ENCODE measurements at places on chromosomes 3 and 15. TPM values are rescaled to one million over a fixed set of nuclear protein-coding genes. Genes with fewer than 3 reads are reported as not detected.

The GHRL gene
- 0.30 TPM for total RNA-seq

The DUOXA2 gene
- not detected for total RNA-seq

The ZNF860 gene
- total RNA-seq: not detected

The FAM227B gene
- total RNA-seq: 3.5 TPM

The C3orf20 gene
- not detected for total RNA-seq

The LRRC49 gene
- not detected for total RNA-seq

The FOXB1 gene
- 0.57 TPM for total RNA-seq

The LYZL4 gene
- total RNA-seq: not detected

The ERICH6 gene
- 0.81 TPM for total RNA-seq

The DOCK3 gene
- total RNA-seq: 1.1 TPM

The PDCD6IP gene
- total RNA-seq: 164 TPM

The SI gene
- not detected for total RNA-seq

The EPHB3 gene
- total RNA-seq: 0.12 TPM

DNA sequence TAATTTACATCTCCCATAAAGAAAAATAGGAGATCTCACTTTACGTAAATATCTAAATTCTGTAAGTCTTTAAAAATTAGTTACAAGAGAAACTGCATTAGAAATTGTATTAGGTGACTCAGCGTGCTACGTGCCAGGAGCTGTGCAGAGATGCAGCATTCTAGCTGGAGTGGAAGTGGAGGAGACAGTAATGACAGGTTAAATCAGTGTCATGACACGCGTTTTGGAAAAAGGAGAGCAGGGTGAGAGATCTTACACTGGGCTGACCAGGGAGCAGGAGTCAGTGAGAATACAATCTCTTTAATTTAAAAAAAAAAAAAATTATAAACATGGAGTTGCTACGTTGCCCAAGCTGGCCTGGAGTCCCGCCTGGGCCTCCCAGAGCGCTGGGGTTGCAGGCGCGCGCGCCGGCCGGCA is 635 bp downstream of the TUBGCP5 start:
- H3K4me1 ChIP-seq: peaks cover 23% of the 10 kb centered on the region
- no peak for DNase-seq
- peak overlapping the region; percentile 96 for H3K27ac ChIP-seq

- no peaks in the 10 kb centered on the region for H3K36me3 ChIP-seq
- DNase-seq: no peak
- no peak overlapping the region for H3K4me3 ChIP-seq
- no peak overlapping the region for H3K27ac ChIP-seq
- peaks cover 26% of the 10 kb centered on the region for H3K27me3 ChIP-seq
These were observed 8.0 kb upstream of the INO80 start for GRCh38 chr15:41124058-41124457.

GRCh38 chr3:65742914-65743313 is 295.8 kb downstream of the MAGI1 start:
- no peaks in the 10 kb centered on the region for H3K4me1 ChIP-seq
- DNase-seq: no peak
- H3K4me3 ChIP-seq: no peak overlapping the region
- H3K27me3 ChIP-seq: no peaks in the 10 kb centered on the region
- H3K36me3 ChIP-seq: no peaks in the 10 kb centered on the region

DNA sequence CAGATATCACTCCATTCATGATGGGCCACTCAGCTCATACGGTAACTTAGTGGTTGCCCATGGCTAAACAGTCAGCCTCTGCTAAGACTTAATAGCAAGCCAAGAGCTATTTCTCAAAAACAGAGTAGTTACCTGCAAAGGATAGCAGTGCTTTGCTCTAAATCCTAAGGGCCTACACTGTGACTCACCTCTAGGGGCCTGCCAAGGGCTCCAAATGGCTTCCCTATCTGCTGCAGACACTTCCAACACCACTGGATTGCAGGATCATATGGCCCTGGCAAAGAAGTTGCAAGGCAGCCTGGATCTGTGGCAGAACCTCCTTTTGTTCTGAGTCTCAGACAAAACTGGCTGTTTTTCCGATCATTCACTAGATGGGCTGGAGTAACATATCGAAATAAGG is 17.8 kb downstream of the CGGBP1 start:
- H3K4me1 ChIP-seq: peaks cover 4% of the 10 kb centered on the region
- no peak for DNase-seq
- H3K27ac ChIP-seq: no peak overlapping the region
- H3K27me3 ChIP-seq: no peaks in the 10 kb centered on the region

DNA sequence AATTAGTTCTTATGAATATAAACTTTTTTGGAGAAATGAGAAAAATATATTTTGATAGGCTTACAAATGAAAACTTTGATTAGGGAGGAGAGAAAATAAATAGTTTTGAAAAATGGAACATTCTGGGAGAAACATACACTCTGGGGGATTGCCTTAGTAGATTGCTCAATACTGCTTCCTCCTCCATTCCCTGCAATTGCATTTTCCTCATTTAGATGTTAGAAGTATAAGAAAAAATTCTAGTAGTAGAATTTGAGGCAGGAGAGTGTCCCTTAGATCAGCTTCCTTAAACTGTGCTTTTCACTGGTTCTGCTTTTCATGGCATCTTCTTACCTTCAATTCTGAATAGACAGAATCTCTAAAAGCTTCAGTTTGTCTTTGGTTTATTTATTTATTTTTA is 46.2 kb upstream of the CTDSPL2 start:
- H3K36me3 ChIP-seq: peaks cover 14% of the 10 kb centered on the region
- H3K4me3 ChIP-seq: no peak overlapping the region
- no peak overlapping the region for H3K27ac ChIP-seq
- no peaks in the 10 kb centered on the region for H3K27me3 ChIP-seq
- DNase-seq: no peak

GRCh38 chr3:40901298-40901697 is 298.0 kb upstream of the CTNNB1 start:
- H3K27me3 ChIP-seq: peaks cover 2% of the 10 kb centered on the region
- H3K4me1 ChIP-seq: no peaks in the 10 kb centered on the region
- H3K36me3 ChIP-seq: no peaks in the 10 kb centered on the region

- H3K4me3 ChIP-seq: no peak overlapping the region
- H3K36me3 ChIP-seq: no peaks in the 10 kb centered on the region
- no peaks in the 10 kb centered on the region for H3K4me1 ChIP-seq
- DNase-seq: no peak
These were observed 74.1 kb downstream of the MME start for GRCh38 chr3:155154255-155154654.

- no peaks in the 10 kb centered on the region for H3K36me3 ChIP-seq
- H3K4me3 ChIP-seq: no peak overlapping the region
- H3K27ac ChIP-seq: no peak overlapping the region
- peaks cover 1% of the 10 kb centered on the region for H3K4me1 ChIP-seq
- DNase-seq: no peak
These were observed 82.7 kb downstream of the CD47 start for GRCh38 chr3:108008106-108008505.

DNA sequence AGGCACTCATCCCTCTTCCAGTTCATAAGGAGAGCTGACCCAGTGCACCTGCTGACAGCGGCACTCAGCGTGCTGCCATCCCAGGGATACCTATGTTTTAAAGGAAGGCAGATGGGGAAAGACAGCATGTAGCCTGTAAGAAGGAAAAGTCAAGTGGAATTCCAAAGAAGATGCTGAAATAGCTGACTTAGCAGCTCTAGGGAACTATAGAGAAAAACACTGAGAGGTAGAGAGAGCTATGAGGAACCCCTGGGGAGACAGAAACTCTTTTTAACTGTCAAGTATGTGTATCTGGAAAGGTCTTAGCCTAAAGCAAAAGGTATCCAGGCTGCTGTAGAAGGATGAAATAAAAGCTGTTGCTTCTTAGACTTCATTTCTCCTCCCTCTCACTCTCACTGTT is 113.4 kb upstream of the BCL6 start:
- H3K4me3 ChIP-seq: no peak overlapping the region
- H3K27me3 ChIP-seq: no peaks in the 10 kb centered on the region
- H3K4me1 ChIP-seq: no peaks in the 10 kb centered on the region
- H3K27ac ChIP-seq: no peak overlapping the region

DNA sequence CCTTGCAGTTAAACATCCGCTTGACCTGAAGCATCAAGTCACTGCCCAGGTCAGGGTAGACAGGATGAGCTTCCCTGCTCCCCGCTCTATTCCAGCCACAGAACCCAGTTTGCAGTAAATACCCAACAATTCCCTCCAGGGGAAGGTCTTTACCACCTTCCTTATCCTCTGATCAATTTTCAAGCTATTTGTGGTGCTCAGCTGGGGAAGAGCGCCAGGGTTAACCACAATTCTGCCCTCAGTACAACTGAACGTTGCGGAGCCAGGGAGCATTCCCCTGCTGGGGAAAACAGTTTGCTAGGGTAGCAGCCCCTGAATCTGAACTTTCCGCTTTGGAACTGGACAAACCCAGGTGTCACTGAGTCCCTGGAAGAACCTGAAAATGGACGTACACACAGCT is 28.5 kb downstream of the RBPMS2 start:
- DNase-seq: no peak
- H3K27ac ChIP-seq: no peak overlapping the region
- no peak overlapping the region for H3K4me3 ChIP-seq
- H3K4me1 ChIP-seq: no peaks in the 10 kb centered on the region

DNA sequence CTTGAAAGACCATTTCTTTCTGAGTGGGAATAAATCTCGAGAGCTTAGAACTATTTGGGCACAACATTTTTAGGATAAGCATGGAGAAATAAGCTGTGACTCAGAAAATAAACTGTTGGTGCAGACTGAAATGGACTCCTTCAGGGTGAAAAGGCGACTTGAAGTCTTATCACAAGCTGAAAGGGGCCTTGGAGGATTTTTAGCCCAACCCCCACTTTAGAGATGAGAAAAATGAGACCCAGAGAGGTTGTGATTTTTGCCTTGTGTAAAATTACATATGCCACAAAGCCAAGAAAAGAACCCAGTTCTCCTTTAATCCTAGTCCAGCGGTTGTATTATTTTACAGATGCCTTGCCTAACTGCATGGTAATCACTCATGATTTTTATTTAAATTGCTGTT is 1.5 kb downstream of the ATP1B3 start:
- DNase-seq: no peak
- peaks cover 55% of the 10 kb centered on the region for H3K4me1 ChIP-seq
- H3K4me3 ChIP-seq: peak overlapping the region; percentile 87
- peak overlapping the region; percentile 89 for H3K27ac ChIP-seq
- H3K27me3 ChIP-seq: no peaks in the 10 kb centered on the region

- H3K27ac ChIP-seq: no peak overlapping the region
- DNase-seq: no peak
- no peak overlapping the region for H3K4me3 ChIP-seq
These were observed 22.8 kb downstream of the EMC7 start for GRCh38 chr15:34078900-34079299.

- no peak for DNase-seq
- H3K27me3 ChIP-seq: peaks cover 31% of the 10 kb centered on the region
- no peak overlapping the region for H3K27ac ChIP-seq
- peaks cover 6% of the 10 kb centered on the region for H3K4me1 ChIP-seq
- no peak overlapping the region for H3K4me3 ChIP-seq
These were observed 190.5 kb upstream of the LYSMD4 start for GRCh38 chr15:99923711-99924110.

DNA sequence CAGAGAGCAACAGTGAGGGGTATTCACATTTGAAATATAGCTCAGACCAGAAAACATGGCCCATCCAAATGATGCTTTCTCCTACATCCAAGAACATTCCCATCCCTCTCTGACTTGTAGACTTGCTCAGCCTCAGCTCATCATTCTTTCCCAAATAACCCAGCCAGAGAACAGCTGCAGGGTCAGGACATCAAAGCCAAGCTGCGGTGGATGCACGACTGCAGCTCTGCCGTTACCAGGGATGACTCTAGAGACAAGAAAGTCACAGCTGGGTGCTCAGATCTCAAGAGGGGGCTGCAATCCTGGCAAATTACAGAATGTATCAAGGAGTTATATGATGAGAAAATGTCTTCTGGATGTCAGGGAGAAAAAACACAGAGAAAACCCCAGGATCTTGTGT is 944.3 kb downstream of the NTRK3 start:
- peak overlapping the region; percentile 31 for H3K27ac ChIP-seq
- no peaks in the 10 kb centered on the region for H3K27me3 ChIP-seq
- H3K36me3 ChIP-seq: no peaks in the 10 kb centered on the region
- H3K4me3 ChIP-seq: no peak overlapping the region
- H3K4me1 ChIP-seq: no peaks in the 10 kb centered on the region

DNA sequence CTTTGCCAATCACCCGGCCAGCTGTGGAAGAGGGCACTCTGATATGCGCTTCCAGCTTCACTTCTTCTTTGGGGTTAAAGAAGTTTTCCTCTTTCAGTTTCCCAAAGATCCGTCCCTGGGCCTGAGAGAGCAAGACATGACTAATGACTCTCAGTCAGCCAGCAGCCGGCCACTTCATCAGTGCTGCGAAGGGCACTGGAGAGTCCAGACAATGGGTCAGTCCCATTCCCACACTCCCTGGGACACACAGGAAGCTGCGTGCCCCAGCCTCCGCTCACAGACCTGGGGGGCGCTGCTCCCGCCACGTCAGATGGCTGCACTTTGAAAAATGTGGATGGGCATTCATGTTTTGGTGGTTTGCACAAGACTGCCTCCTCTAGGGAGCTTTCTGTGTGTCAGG is 63.3 kb downstream of the SENP2 start:
- H3K36me3 ChIP-seq: no peaks in the 10 kb centered on the region
- no peak overlapping the region for H3K27ac ChIP-seq
- DNase-seq: no peak
- H3K4me1 ChIP-seq: no peaks in the 10 kb centered on the region

- H3K4me3 ChIP-seq: no peak overlapping the region
- peaks cover 3% of the 10 kb centered on the region for H3K36me3 ChIP-seq
- peaks cover 17% of the 10 kb centered on the region for H3K4me1 ChIP-seq
- no peak overlapping the region for H3K27ac ChIP-seq
- DNase-seq: no peak
These were observed 55.7 kb downstream of the B3GNT5 start for GRCh38 chr3:183308751-183309150.

GRCh38 chr15:85730001-85730820 is 64.5 kb downstream of the KLHL25 start:
- H3K4me3 ChIP-seq: no peak overlapping the region
- H3K27me3 ChIP-seq: no peaks in the 10 kb centered on the region
- H3K36me3 ChIP-seq: peaks cover 71% of the 10 kb centered on the region
- DNase-seq: peak; percentile 70
- peaks cover 9% of the 10 kb centered on the region for H3K4me1 ChIP-seq
- H3K27ac ChIP-seq: peak overlapping the region; percentile 57

DNA sequence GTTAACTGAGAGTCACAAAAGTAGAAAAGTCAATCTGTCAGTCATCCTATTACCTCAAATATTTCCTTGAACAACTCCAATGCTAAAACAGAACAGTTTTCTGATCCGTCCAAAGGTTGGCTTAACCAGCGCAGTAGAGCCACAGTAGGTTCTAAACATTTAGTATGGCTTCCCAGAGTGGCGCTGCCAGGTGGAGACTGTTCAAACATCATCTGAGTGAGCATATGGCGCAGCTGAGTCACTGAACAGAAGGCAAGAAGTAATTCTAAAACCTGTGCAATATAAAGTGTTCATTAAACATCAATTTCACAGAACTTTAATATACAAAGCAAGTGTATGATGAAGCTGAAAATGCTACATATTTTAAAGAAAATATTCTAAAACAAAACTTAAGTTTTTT is 19.9 kb downstream of the CIP2A start:
- H3K4me3 ChIP-seq: no peak overlapping the region
- H3K27ac ChIP-seq: no peak overlapping the region
- H3K4me1 ChIP-seq: peaks cover 3% of the 10 kb centered on the region

Measured in activated CD4-positive, alpha-beta T cell treated with anti-CD3 and anti-CD28 coated beads, Interleukin-2, amount 10 ng/mL, durations not matched to agents 7 days and 5 days (primary cell).